Testis (tissue), 5 donors: ENCODE measurements at places on chromosomes 16 and 17.

- no peak for DNase-seq
Observed at GRCh38 chr17:59607061-59607460, 12.6 kb upstream of the CLTC start.

DNA sequence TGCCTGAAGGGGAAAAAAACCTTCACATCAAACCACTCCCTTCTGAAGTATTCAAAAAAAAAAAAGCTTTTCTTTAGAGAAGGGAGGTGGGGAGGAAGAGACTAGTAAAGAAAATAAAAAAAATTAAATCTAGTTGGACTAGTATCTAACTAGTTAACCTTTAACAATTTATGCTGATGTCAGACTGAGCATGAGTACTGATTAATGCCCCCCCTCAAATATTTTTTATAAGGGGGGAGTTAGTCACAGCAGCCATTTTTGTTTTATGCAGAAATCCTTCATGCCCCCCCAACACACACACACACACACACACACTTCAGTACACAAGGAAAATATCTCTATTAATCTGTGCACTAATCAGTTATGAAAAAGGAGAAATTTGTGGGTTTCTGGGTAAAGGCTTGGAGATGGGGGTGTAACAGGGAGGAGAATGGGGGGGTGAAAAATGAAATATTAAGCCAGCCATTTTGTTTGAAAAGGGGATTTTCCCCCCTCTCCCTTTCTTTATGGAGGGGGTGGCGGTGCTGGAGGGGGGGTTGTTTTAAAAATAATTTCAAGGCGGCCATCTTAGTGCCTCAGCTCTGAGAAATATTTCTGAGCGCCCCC lies 4.7 kb upstream of the CHD3 start:
- DNase-seq, result no peak

- peak; percentile 44 for DNase-seq
Observed at GRCh38 chr17:66964930-66965800, 658 bp downstream of the CACNG4 start.

- no peak for DNase-seq
Observed at GRCh38 chr16:4646773-4647643, 22.4 kb downstream of the MGRN1 start.

GRCh38 chr17:64729201-64729600 lies 67.1 kb upstream of the SMURF2 start:
- no peak for DNase-seq

- no peak for DNase-seq
Observed at GRCh38 chr16:62010186-62010585, 26.1 kb downstream of the CDH8 start.

GRCh38 chr17:28718333-28719020 lies 809 bp upstream of the RAB34 start:
- DNase-seq, result no peak

DNA sequence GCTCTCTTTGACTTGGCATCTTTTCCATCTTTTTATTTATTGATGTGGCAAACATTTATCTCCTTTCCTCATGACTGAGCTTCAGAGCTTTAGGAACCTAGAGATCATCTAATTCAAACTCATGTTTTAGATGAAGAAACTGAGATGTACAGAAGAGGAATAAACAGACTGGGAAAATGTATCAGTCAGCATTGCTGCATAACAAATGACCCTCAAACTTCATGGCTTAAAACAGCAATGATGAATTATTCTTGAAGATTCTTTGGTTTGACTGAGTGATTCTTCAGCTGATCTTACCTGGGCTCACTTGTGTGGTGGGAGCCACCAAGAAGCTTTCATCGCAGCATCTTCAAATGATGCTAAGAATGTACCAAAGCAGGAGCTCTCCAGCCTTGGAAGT lies 44.0 kb upstream of the IRF8 start:
- DNase-seq, result no peak

DNA sequence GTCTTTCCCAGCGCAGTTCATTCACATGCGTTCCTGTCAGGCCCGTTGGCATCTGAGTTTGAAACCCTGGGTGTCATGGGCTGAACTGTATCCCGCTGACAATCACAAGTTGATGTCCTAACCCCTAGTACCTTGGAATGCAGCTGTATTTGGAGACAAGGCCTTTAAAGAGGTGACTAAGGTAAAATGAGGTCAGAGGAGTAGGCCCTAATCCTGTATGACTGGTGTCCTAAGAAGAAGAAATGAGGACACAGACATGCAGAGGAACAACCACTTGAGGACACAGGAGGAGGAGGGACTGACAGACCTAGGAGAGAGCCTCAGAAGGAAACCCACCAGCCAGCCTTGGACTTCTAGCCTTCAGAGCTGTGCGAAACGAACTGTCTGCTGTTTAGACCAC lies 33.1 kb downstream of the TRPV2 start:
- no peak for DNase-seq
